Ovary (tissue), 10 donors: ENCODE measurements at places on chromosomes 12 and 14. TPM values are rescaled to one million over a fixed set of nuclear protein-coding genes. Genes with fewer than 3 reads are reported as not detected.

DNA sequence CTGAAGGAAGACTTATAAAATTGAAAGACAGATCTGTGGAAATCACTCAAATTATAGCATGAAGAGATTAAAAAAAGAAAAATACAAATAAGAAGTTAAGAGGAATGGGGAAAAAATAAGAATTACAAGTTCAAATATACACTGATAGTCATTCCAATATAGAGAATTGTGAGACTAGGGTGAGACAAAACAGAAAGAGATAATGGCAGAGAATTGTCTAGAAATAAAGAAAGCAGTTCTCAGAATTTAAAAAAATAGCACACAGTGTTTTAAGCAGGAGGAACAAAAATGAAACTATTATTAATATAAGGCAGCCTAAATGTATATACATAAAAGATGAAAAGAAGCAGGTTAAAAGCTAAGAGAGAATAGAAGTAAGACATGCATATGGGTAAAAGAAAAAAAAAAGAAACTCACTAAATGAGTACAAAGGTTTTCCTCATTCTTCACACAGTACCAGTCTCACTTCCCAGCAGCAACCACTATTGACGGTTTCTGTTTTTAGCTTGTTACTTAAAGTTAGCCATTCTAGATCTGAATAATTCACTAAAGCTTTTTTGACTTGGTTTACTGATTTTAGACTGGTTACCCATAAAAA, 31.1 kb downstream of the SLC38A4 start:
- no peak overlapping the region for H3K4me3 ChIP-seq
- no peaks in the 10 kb centered on the region for H3K27me3 ChIP-seq
- H3K27ac ChIP-seq: no peak overlapping the region
- H3K36me3 ChIP-seq: no peaks in the 10 kb centered on the region
- no peaks in the 10 kb centered on the region for H3K4me1 ChIP-seq

DNA sequence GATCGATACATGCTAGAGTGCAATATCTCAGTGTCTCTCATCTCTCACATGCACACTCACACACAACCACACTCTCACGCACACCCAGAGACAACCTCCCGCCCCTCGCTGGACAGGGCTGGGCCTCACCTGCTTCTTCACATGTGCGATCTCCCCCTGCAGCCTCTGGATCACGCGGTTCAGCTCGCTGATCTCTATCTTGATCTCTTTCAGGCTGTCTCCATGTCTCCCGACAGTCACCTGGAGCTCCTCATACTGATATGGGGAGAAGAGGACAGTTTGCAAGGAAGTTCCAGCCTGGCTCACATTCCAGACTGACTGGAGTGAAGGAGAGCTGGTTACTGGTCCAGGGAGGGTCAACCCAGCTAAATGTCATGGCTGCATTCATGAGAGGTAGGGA, 4.4 kb downstream of the KRT2 start:
- H3K4me1 ChIP-seq: no peaks in the 10 kb centered on the region
- no peaks in the 10 kb centered on the region for H3K36me3 ChIP-seq
- DNase-seq: no peak
- no peak overlapping the region for H3K27ac ChIP-seq
- H3K27me3 ChIP-seq: no peaks in the 10 kb centered on the region
- H3K4me3 ChIP-seq: no peak overlapping the region

Gene RPAP3
- polyA plus RNA-seq: 15.6 TPM

DNA sequence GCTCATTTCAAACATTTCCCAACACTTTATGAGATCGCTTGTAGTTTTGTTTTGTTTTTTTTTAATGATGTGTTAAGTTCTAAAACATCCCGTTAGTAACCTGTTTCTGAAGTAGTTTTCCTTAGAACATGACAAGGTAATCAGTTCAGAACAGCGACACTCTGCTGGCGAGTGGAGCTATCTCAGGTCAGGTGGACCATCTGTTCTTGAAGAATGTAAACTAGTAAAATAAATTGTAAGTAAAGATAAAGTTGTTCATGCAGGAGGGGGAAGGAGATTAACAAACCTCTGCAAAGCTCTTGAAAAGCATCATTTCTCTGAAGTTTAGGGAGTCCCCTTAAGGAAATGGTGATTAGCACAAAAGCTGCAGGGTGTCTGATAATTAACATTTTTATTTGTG, 71.9 kb upstream of the DACT1 start:
- DNase-seq: no peak
- H3K4me3 ChIP-seq: no peak overlapping the region
- no peaks in the 10 kb centered on the region for H3K27me3 ChIP-seq
- no peaks in the 10 kb centered on the region for H3K36me3 ChIP-seq

Gene IGFBP6
- polyA plus RNA-seq: 78.9 TPM

Gene CLEC4E
- polyA plus RNA-seq: 0.40 TPM

Gene RBMS2
- polyA plus RNA-seq: 56.9 TPM

Gene RNASE1
- 985 TPM for polyA plus RNA-seq

GRCh38 chr12:110077800-110078199, 29.5 kb upstream of the C12orf76 start:
- no peaks in the 10 kb centered on the region for H3K36me3 ChIP-seq
- no peak overlapping the region for H3K27ac ChIP-seq
- H3K4me1 ChIP-seq: peaks cover 4% of the 10 kb centered on the region
- no peaks in the 10 kb centered on the region for H3K27me3 ChIP-seq

DNA sequence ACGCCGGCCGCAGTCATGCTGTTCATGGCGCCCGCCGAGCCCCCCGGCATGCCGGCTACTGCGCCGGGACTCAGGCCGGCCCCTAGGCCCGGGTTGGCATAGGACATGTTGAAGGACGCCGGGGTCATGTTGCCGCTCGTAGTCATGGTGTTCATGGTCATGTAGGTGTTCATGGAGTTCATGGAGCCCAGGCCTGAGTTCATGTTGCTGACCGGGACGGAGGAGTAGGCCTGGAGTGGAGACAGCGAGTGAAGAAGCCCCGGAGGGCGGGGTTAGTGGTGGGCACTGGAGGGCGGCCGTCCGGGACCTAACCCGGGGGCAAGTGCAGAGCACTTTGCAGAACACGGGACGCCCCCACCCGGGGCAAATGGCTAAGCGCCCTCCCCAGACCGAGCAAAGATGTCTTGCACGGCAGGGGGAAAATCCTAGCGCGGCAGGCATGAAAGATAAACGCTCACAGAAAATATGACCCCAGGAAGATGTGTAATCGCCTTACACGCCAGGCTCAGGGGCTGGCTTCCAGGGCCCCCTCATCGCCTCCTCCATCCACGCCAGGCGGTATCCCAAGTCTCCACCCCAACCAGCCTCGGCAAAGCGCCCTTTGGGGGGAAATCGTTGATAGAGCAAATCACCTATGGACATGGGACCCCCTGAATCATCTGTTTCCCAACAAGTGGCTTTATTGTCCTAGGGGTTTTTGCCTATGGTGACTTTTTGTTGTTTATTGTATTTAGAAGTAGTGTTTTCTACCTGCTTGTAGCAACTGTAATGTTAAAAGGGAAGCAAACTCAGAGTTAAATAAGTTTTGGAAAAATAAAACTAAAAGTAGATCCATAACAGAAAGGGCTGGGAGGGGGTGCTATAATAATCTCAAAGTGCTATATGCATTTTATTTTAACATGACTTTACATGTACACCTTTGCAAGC, 2.3 kb downstream of the FOXA1 start:
- peak overlapping the region; percentile 9 for H3K4me3 ChIP-seq
- H3K27ac ChIP-seq: no peak overlapping the region
- no peaks in the 10 kb centered on the region for H3K36me3 ChIP-seq
- no peak for DNase-seq
- H3K27me3 ChIP-seq: peaks cover 5% of the 10 kb centered on the region
- peaks cover 9% of the 10 kb centered on the region for H3K4me1 ChIP-seq

Gene A2M
- 926 TPM for polyA plus RNA-seq

DNA sequence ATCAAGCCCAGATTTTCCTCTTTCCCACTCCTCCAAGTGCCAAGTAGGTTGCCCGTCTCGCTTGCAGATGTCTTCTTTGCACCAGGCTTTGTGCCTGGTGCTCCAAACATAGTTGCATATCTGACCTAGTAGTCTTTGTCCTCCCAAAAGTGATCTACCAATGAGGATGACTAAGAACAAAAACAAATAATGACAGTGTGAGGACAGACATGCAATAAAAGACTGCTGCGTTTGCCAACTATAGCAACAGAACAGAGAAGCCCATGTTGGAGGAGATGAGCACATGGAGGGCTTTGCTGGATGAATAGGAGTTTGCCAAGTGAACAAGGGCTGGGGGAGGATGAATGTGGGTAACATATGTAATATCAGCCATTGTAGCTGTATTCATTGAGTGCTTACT, 15.6 kb downstream of the DTX1 start:
- no peaks in the 10 kb centered on the region for H3K36me3 ChIP-seq
- no peak overlapping the region for H3K27ac ChIP-seq
- no peaks in the 10 kb centered on the region for H3K27me3 ChIP-seq
- no peaks in the 10 kb centered on the region for H3K4me1 ChIP-seq

- H3K27me3 ChIP-seq: no peaks in the 10 kb centered on the region
- no peak overlapping the region for H3K27ac ChIP-seq
- peaks cover 8% of the 10 kb centered on the region for H3K4me1 ChIP-seq
Observed at GRCh38 chr12:6959058-6959804, 8.1 kb downstream of the PTPN6 start.

GRCh38 chr12:58262796-58263195, 321.4 kb downstream of the ATP23 start:
- H3K27me3 ChIP-seq: peaks cover 2% of the 10 kb centered on the region
- DNase-seq: no peak
- no peak overlapping the region for H3K4me3 ChIP-seq
- H3K4me1 ChIP-seq: no peaks in the 10 kb centered on the region

- no peaks in the 10 kb centered on the region for H3K36me3 ChIP-seq
- DNase-seq: no peak
- no peaks in the 10 kb centered on the region for H3K4me1 ChIP-seq
Observed at GRCh38 chr12:68792952-68793351, 15.0 kb upstream of the MDM2 start.

GRCh38 chr12:88241862-88242570, 99.9 kb downstream of the TMTC3 start:
- H3K27me3 ChIP-seq: no peaks in the 10 kb centered on the region
- H3K36me3 ChIP-seq: no peaks in the 10 kb centered on the region
- no peak for DNase-seq
- no peak overlapping the region for H3K4me3 ChIP-seq

DNA sequence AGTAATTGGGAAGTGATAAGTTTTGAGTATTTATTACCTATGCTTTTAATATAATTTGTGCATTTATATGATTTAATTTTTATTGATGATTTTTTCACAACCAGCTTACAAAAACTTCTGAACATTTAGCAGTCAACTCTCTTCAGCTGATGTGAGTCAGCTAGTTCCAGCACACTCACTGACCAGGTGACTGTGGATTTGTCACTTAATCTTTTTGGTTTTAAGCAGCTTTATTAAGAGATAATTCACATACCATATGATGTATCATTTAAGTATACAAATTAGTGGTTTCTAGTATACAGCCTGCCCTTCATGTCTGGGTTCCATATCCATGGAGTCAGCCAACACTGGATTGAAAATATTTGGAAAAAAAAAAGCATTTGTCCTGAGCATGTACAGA, 103.5 kb downstream of the SYNE2 start:
- DNase-seq: no peak
- no peak overlapping the region for H3K4me3 ChIP-seq
- H3K4me1 ChIP-seq: no peaks in the 10 kb centered on the region
- H3K36me3 ChIP-seq: no peaks in the 10 kb centered on the region

Gene PZP
- polyA plus RNA-seq: 0.17 TPM

Gene NRIP2
- 4.9 TPM for polyA plus RNA-seq

Gene HOTAIR
- polyA plus RNA-seq: 1.2 TPM

Gene CCDC196
- not detected for polyA plus RNA-seq

Gene PLEKHG7
- not detected for polyA plus RNA-seq

DNA sequence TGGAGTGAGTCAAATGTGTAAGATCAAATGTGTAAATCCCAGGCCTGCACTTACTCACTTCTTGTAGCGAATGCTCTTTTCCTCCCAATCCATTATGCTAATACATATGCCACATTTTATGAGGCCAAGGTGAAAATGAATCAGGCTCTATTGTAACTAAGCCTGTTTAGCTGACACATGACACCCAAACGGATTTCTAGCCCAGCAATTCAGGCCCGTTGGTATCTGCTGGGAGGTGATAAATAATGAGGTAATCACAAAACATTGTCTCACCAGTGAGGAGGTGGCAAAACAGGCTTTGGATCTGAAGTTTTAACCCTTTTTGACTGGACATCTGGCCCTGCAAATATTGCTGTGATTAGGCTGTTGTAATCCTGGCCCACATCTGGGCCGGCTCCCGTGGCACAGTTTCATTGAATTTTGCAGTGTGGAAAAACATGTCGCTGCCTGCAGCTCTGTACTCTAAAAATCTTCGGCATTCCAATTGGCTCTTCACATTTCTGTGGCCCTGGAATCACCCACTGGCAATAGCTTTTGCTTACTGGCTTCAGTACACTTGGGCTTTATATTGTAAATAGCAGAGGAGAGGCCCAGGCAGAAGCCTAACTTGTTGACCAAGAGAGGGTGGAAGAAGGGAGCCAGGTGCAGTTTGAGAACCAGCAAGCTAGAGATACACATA, 106.1 kb downstream of the PAX9 start:
- H3K36me3 ChIP-seq: no peaks in the 10 kb centered on the region
- no peaks in the 10 kb centered on the region for H3K27me3 ChIP-seq
- no peak overlapping the region for H3K4me3 ChIP-seq
- no peak for DNase-seq
- no peak overlapping the region for H3K27ac ChIP-seq

Gene NPFF
- not detected for polyA plus RNA-seq

- H3K4me3 ChIP-seq: no peak overlapping the region
- no peaks in the 10 kb centered on the region for H3K27me3 ChIP-seq
- no peaks in the 10 kb centered on the region for H3K4me1 ChIP-seq
- no peaks in the 10 kb centered on the region for H3K36me3 ChIP-seq
- peak; percentile 34 for DNase-seq
- H3K27ac ChIP-seq: no peak overlapping the region
Observed at GRCh38 chr14:23910101-23910875, 43.3 kb upstream of the DHRS4 start.

Gene SYT1
- polyA plus RNA-seq: 11.0 TPM

DNA sequence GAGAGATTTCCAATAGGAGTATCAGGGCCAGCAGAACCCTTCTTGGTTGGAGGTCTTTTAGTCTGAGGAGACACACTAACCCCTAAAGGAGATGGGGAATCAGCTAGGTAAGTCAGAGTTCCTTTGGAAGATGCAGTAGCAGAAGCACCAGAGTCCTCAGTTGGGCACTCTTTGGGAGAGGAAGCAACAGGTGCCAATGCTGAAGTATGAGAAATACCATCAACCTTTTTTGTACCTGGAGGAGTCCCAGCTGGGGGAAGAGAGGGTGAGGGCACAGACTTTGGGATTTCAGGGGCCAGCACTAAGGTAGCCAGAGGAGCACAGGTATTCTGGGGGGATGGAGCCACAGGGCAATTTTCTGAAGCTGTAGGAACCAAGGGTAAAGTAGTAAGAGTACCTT, 6.0 kb downstream of the NACA start:
- no peak for DNase-seq
- H3K27ac ChIP-seq: peak overlapping the region; percentile 1
- no peaks in the 10 kb centered on the region for H3K27me3 ChIP-seq
- no peak overlapping the region for H3K4me3 ChIP-seq

GRCh38 chr12:18242380-18243089, 18.8 kb upstream of the PIK3C2G start:
- no peaks in the 10 kb centered on the region for H3K27me3 ChIP-seq
- H3K4me3 ChIP-seq: no peak overlapping the region
- H3K4me1 ChIP-seq: no peaks in the 10 kb centered on the region
- no peaks in the 10 kb centered on the region for H3K36me3 ChIP-seq
- no peak overlapping the region for H3K27ac ChIP-seq

GRCh38 chr14:34324363-34324795, 137.7 kb downstream of the SPTSSA start:
- no peak overlapping the region for H3K27ac ChIP-seq
- no peaks in the 10 kb centered on the region for H3K4me1 ChIP-seq
- H3K4me3 ChIP-seq: no peak overlapping the region
- H3K36me3 ChIP-seq: no peaks in the 10 kb centered on the region

GRCh38 chr12:63276537-63277365, 125.8 kb upstream of the AVPR1A start:
- H3K36me3 ChIP-seq: no peaks in the 10 kb centered on the region
- no peaks in the 10 kb centered on the region for H3K4me1 ChIP-seq
- DNase-seq: no peak
